ENCODE measurements at places on chromosomes 2 and 18.

DNA sequence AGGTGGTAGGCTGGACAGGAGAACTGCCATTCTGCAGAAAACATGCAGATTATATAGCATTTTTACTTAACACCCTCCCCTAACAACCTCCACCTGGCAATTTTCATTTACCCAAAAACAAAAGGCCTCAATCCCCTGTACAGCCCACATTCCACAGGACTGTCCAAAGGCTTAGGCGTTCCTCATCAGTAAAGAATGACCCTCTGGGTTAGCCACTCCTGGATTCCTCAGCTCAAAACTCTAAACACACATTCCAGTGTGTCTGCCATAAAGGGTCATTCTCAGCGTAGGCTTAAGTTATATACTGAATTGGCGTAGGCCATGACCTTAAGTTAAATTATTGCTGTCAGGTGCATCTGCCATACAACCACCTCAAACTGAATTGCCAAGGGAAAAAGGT is 261.8 kb upstream of the CHAC2 start:
- no peak for DNase-seq

DNA sequence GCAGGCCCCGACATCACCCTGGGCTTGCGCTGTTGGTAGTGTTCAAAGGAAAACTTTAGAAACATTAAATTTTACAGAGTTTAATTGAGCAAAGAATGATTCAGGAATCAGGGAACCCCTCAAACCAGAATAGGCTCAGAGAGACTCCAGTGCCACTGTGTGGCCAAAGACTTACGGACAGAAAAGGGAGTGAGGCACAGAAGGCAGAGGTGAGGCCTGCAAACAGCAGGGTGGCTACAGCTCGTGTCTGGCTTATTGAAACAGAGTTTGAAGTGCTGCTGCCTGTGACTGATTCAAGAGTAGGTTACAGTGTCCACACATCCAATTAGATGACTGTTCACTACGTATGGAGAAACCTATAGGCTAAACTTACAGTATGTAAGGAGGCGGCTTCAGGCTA is 2.4 kb upstream of the CTDP1 start:
- no peak for DNase-seq

DNA sequence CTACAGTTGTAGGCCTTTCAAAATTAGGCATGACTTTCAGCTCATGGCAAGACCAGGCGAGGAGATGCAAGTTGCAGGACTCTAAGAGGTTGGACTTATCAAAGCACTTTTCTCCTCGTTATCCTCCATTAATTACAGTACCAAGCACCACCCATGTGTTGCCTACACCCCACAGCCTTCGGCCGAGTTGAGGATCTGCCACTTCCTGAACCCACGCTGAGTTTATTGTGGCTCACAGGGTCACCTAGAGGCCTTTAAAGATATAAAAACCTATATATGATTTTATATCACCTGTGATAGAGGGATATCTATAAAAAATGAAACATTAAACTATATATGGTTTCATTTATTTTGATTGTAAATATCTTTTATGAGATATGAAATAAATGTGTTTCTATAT is 2.6 kb downstream of the UGT1A10 start:
- no peak for DNase-seq

DNA sequence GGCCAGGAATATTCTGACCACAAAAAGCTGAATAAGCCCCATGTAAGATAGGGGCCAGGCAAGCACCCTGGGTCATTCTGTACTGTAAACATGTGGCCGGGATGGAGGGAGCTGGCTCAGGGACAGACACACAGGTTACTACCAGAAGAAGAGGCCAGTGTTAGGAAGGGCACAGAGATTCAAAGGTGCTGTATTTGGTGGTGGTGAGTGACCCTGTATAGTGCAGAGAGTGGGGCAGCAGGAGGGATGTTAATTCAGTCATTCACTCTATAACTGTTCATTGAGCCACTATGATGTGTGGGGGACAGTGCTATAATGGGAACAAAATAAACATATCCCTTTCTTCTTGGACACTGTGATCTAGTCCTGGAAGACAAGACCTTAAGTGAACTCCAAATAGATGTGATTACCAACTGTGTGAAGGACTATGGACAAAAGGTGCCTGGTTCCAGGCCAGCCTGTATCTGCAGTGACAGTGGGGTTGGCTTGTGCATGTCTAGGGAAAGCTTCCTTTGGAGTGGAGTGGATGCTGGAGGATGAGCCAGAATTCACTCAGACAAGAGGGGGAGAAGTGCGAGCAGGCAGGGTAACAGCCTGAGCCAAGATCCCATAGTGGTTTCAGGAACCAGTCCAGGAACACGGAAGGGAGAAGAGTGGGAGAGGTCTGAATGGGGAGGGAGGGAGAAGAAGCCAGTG is 8.3 kb downstream of the MOCOS start:
- DNase-seq, result no peak

DNA sequence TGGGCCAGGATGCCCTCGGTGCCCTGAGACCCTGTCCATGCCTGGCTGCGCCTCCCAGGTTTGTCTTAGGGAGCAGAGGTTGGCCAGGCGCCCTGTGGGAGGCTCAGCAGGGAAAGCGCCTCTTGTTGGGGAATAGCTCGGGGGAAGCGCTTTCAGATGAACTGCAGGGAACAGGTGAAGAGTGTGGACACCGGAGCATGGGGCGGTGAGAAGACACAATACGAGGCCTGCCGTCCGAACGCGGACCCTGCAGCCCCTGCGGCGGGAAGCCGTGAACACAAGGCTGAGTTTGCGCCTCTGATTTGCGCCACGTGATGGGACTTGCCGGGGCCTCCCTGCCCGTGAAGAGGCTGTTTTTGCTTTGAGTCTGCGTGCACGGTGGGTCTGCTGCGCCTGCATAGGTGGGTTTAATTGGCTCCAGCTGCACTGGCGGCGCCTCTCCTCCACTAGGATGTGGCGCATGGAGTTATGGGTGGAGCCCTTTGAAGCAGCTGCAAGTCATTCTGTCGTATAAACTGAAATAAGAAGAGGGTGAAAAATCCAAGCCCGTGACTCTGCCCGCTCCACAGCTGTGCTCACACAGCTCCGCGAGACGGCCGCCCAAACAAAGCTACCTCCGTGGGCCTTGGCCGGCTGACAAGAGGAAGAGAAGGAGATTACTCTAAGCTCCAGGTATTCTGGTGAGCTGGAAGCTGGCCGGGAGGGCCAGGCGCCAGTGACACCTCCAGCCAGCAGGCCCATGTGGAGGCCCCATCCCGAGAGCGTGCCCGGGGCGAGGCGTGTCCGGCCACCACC is 103.5 kb upstream of the CTDP1 start:
- DNase-seq, result no peak

DNA sequence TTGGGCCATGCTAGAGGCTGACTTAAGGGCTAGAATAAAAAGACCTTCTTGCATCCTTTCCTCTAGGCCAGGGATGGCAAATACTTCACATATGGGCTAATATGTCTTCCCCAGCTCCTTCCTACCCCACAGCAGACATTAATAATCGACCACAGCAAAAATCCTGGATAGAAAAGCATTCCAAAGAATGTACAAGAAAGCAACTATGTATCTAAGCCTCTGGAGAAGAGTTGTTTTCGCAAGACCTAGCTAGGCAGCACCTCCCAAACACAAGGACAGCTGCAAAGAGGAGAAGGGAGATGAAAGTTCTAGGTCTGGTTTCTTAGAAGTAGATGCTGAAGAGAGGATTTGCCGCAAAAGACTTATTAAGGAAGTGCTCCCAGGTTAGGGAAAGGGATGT is 372.6 kb downstream of the SLC4A3 start:
- DNase-seq, result no peak

DNA sequence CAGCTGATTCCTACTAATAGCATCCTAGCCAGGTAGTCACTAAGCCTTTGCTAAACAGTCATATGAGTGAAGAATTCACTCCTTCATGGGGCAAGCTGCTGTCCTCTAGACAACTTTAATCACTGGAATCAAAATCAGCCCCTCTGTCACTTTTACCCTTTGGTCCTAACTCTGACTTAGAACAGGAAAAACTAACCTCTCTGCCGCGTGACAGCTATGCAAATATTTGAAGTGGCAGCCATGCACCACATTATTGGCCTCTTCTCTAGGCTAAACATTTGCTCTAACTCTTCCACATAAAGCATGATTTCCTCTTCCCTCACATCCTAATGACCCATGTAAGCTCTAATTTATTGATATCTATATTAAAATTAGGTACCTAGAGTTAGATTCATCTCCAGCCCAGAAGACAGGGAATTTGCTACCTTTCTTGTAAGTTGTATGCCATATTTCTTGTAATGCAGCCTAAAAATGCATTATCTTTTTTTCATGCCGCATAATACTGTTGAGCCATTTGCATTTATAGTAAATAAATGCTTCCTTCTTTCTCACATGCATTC is 12.8 kb upstream of the ONECUT2 start:
- no peak for DNase-seq

DNA sequence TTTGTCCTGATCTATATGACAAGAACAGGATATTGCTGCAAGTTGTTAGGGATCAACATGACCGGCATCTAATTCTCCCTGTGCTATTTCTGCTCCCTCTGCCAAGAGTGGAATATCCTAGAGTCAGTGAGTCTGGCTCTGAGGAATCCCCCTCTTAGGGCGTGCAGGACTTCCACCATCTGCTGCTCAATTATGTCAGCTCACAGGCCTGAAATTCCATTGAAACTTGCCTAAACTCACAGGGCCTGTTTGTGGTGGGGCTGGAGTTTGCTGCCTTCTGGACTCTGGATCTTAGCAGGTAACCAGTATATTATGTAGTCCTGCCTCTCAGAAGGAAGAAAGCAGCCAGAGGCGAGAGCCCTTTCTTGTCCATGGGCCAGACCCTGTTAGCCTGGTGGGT is 323.0 kb downstream of the TSN start:
- DNase-seq, result no peak

DNA sequence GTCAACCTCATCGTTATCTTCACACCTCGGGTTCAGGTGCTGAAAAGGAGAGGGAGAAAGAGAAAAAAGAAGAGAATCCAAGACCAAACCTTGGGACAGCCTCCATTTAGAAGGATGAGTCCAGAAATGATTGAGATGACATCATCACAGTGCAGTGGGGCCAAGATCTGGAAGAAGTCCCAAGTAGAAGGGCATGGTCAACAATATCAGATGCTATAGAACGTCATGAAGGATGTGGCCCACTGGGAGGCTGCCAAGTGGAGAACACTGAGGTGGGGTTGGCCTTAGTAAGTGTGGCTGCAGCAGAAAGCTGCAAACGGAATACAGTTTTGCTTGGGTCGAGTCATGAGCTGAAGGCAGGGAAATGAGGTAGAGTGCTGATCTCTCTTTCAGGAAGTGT is 91.1 kb upstream of the FZD7 start:
- no peak for DNase-seq

- no peak for DNase-seq
Observed at GRCh38 chr18:5503740-5504139, 40.1 kb downstream of the EPB41L3 start.

GRCh38 chr2:75035444-75036353 is 77.3 kb downstream of the POLE4 start:
- no peak for DNase-seq

GRCh38 chr2:28270456-28271152 is 122.1 kb upstream of the FOSL2 start:
- DNase-seq, result no peak

DNA sequence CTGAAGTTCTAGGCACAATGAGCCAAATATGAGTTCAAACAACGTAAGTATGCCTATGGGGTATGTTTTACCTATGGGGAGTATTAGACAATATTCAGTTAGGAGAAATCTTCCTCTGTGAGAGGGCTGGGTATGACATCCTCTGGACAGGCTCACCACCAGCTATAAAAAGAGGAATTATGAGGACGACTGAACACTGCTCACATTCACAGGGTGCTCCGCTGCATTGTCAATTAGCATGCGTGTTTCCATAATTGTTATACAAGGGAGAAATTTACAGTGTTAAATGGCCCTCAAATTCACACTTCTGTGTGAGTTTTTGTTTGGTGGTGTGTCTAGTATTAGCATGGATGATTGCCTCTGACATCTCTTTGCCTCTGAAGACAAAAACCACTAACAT is 700.4 kb downstream of the BCL11A start:
- DNase-seq, result no peak

- DNase-seq, result no peak
Observed at GRCh38 chr2:239955989-239956817, 68.9 kb downstream of the NDUFA10 start.

DNA sequence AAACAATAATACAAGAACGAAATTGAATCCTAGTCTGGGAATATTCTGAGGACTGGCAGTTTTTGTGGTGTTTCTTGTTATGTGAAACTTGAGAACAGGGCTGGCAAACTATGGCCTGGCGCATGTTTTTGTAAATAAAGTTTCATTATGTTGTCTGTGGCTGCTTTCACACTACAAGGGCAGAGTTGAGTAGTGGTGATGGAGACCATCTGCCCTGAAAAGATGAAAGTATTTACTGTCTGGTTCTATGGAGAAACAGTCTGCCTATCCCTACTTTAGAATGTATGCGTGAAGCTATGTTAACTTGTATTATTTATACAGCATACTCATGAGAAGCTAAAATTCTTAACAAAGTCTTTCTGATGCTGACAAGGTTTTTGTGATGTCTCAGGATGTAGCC is 351.9 kb downstream of the LRRTM1 start:
- DNase-seq, result no peak

GRCh38 chr2:176418768-176419167 is 149.5 kb downstream of the MTX2 start:
- no peak for DNase-seq

- DNase-seq, result no peak
Observed at GRCh38 chr2:239110595-239111048, 262.7 kb downstream of the TWIST2 start.

- no peak for DNase-seq
Observed at GRCh38 chr2:158828378-158829164, 33.5 kb downstream of the DAPL1 start.

GRCh38 chr2:120916446-120916845 is 180.8 kb downstream of the GLI2 start:
- DNase-seq, result no peak

- no peak for DNase-seq
Observed at GRCh38 chr18:72225958-72226357, 318.2 kb downstream of the CBLN2 start.

GRCh38 chr18:70044632-70045031 is 97.0 kb upstream of the CD226 start:
- no peak for DNase-seq

GRCh38 chr2:190327867-190328572 is 8.4 kb upstream of the HIBCH start:
- no peak for DNase-seq

- no peak for DNase-seq
Observed at GRCh38 chr18:68445668-68446426, 269.1 kb downstream of the TMX3 start.
